ENCODE measurements at places on chromosomes 6 and 20. TPM values are rescaled to one million over a fixed set of nuclear protein-coding genes. Genes with fewer than 3 reads are reported as not detected.

Gene ZFP64
- total RNA-seq: 10.7 TPM

Gene TUBB2B
- total RNA-seq: not detected

Gene ARMH2
- 1.5 TPM for total RNA-seq

Gene PRRT1
- total RNA-seq: 0.28 TPM

GRCh38 chr6:158213925-158214674 is 46.0 kb downstream of the GTF2H5 start:
- peak; percentile 61 for DNase-seq

GRCh38 chr6:138517635-138518034 is 18.3 kb upstream of the NHSL1 start:
- DNase-seq: peak; percentile 67

DNA sequence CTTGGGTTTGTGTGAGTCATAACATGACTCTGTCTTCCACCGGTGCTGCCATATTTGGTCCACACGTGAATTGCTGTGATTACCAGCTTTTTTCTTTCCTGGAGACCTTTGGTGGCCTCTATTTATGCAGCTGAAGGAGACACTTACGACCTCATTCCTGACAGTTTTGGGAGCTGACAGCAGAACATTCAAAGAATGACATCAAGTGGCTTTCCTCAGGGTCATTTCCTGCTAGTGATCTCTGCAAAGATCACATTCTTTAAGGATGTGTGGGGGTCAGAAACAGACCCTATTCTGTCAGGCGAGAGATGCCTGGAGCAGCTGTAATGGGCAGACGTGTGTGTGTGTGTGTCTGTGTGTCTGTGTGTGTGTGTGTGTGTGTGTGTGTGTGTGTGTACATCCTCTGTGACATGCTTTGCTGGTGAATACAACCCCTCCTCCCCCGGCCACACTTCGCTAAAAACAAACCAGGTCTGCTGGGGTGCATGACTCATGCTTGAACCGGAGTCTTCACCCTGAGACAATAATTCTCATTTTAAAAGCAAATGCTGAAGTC is 115.6 kb downstream of the TMEM170B start:
- peak; percentile 61 for DNase-seq

DNA sequence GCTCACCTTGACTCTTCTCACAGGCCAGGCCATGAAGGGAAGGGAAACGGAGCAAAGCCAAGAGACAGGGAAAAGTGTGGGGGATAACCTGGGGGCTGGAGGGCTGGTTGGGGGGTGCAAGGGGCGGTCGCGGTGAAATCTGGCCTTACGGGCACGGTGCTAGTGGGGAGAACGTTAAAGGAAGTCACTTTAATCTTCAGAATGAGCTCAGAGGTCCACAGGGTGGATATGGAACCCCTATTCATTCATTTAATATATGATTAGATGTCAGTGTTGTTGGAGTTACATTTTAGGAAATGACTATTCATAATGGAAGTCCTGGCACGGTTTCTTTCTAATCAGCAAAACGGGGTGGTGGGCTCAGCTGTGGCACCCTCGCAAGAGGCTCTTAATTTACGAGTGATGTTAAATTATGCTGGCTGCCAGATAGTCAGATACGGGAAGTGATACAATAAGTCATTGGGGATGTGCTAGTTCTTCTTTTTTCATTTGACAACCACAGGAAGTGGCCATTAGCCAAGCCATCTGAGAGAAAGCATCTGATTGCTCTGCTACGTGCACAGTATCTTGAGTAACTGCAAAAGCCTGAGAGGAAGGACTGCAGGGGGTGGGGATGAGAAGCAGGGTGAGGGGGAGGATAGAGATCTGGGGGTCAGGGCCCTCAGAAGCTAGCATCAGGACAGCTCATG is 253.0 kb downstream of the QKI start:
- DNase-seq: no peak

DNA sequence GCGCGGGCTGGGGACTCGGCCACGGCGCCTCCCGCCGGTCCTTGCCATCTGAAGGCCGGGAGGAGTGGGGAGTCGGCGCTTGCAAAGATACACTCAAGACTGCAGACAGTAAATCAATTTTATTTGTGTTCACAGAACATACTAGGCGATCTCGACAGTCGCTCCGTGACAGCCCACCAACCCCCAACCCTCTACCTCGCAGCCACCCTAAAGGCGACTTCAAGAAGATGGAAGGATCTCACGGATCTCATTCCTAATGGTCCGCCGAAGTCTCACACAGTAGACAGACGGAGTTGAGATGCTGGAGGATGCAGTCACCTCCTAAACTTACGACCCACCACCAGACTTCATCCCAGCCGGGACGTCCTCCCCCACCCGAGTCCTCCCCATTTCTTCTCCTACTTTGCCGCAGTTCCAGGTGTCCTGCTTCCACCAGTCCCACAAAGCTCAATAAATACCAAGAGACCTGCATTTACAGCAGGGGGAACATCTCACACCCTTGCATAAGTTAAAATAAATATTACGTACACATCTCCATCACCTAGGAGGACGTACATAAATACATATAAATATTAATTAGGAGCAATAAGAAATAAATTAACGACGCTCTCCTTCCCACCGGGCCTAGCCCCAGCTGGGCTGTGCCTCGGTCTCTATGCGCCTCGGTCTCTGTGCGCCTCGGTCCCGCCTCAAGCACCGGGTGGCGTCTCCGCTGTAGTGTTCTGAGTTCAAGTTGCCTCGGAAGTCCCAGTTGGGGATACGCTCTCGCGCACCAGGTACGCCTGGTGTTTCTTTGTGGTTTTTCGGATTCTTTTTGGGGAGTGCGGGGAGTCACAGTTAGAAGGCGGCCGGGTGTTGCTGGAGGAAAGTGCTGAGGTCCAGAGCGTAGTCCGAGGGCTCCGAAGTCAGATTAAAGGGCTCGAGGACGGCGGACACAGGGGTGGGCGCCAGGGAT is 889 bp upstream of the FLOT1 start:
- peak; percentile 52 for DNase-seq

DNA sequence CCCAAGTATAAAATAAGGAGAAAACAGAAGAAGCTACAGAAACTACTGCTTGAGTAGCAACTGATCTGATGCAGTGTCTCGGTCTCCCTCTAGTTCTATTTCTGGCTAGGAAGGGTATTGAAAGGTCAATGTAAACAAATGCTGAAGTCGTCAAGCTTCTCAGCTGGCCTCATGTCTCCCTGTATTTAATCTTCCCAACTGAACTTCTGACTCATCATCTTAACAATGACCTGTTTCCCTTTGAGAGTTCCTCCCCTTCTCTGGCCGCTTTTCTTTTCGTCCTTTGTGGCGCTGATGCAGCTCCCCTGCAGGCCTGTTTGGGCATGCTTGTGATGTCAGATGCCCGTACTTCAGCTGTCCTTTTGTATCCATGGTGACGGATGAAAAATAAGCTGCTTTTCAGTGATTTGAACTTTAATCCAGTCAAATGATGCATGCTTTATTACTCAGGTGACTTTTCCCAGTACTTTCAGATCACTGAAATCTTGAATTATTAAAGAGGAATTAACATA is 7.8 kb upstream of the LCA5 start:
- no peak for DNase-seq

DNA sequence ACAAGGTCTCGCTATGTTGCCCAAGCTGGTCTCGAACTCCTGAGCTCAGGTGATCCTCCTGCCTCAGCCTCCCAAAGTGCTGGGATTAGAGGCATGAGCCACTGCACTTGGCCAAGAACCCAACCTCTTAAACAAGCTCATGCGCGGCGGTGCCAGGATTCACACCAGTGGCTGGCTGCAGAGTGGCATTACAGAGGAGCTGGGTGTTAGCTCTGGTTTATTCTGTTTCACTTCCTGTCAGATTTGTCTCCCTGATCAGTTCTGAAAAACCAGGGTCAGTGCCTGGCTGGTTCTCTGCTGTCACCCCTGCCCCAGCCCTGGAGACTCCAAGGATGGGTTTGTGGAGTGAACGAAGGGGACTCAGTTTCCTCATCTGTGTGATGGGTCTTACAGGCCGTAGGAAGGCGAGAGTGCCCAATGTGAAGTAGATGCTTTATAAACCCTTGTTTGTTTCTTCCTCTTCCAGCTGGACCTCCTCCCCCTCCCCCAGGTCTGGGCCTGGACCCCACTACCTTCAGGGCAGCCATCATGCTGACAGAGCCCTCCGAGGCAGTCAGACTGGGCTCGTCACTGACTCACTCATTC is 63.4 kb downstream of the UBE2V1 start:
- DNase-seq: no peak

DNA sequence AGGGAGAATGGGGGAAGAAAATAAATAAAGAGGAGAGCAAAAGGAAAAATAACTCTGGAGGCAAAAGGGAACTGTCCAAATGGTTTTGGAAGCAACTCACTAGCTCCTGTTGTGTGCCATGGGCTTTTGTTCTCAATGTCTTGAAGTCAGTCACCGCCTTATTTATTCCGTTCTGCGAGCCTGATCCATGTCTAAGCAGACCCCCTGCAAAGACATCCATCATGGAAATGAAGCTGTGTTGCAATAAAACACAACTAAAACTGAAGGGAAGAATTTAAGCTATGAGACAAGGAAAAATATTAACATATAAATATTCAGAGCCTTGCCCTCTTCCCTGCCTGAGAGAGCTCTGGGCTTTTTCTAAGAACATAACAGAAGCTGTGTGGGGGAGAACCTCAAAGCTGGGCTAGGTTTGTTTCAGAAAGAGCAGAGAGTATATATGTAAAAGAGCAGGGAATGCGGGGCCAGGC is 373.2 kb upstream of the CNR1 start:
- no peak for DNase-seq

DNA sequence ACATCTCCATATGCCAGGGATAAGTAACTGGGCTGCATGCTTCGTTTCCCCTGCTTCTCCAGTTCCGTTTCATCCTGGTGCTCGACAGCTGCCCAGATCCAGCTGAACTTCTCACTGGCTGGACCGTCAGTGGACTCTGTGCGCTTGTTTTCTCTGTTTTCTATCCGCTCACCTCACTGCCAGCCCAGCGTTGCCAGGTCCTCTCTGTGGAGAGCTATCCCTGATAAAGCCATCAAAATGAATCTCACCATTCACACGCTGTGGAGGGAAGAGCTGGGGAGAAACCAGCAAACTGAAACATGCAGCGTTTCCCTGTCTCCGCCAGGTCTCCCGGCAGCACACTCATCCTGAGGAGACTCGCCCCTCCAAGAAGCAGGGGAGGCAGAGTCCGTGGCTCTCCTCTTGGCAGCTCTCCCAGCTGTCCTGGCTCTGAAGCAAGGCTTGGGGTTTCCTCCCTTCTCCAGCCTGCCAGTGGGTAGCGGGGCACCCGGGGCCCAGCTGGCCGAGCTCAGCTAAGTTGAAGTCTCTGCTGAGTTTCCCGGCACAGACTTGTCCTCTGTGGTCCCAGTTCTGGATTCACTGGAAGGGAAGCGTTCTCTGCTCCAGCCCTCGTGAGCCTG is 160.9 kb downstream of the DTNBP1 start:
- no peak for DNase-seq

- no peak for DNase-seq
These were observed 743.3 kb downstream of the CD109 start for GRCh38 chr6:74439123-74439811.

DNA sequence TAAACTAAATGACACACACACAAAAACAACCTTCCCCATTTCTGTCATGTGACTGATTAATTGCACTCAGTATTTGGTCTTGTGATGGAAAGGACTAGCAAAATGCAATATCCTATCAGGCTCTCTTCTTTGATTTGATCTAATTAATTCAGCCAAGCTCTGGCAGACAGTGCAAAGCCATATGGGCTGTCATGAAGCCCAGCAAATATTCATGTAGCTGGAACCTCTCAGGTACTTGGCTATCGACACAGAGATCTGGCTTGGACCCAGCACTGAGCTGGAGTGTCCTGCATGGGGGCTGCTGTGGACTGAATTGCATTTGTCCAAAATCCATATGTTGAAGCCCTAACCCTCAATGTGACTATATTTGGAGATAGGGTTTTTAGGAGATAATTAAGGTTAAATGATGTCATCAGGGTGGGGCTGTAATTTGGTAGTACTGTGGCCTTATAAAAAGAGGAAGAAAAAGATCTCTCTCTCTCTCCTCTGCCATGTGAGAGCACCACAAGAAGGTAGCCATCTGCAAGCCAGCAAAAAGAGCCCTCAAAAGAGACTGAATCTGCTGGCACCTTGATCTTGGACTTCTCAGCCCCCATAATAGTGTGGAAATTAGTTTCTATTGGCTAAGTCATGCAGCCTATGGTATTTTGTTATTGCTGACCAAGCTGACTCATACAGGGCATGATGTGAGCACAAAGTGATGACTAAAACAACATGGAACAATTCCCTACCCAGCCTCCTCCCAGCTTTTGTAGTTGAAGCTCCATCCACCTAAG is 77.1 kb downstream of the STMND1 start:
- no peak for DNase-seq

DNA sequence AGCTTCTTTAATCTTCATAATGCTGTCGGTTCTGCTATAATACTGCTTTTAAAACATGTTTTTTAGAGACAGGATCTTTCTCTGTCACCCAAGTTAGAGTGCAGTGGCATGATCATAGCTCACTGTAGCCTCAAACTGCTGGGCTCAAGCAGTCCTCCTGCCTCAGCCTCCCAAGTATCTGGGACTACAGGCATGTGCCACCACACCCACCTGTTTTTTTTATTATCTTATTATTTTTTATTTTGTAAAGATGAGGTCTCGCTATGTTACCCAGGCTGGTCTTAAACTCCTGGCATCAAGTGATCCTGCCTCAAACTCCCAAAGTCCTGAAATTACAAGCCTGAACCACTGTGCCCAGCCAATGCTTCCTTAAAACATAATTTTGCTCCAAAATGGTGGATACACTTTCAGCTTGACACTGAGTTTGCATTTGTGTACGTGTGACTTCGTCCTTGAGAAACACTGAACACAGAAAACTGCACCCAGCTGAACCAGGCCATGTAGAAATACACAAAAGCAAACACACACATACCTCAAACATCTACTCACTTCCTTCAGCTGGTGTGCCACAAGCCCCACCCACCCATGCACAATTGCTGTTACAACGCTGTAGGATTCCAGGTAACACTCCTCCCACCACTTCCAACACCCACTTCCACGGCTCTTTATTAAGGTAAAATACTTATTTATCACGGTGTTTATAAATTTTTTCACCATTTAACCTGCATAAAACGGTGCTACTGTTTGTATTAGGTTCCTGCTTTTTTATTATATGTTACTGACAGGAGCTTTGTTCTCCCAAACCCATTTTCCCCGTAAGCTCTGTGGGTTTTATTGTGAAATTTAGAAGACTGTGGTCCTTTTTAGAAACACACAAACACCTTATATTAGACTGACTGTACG is 109.1 kb downstream of the TSHZ2 start:
- DNase-seq: peak; percentile 21

DNA sequence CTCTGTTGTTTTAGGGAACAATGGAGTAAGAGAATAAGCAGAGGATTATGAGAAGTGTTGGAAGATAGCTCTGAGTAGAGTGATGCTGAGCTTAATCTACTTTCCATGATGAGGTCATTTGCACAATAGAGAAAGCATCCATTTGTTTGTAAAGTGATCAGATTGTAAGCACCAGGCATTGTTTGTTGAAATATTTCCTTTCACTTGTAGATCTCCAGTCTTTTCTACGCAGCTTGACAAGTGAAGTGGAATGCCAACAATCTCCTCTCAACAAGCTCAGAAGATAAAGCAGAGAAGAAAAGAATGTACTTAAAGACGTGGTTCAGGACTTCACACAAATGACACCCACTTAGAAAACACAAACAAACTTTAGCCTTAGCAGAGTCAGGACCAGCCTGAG is 80.1 kb upstream of the MARCKS start:
- no peak for DNase-seq

- peak; percentile 60 for DNase-seq
These were observed 128.5 kb downstream of the HFE start for GRCh38 chr6:26215585-26216358.

Data from activated CD4-positive, alpha-beta memory T cell treated with anti-CD3 and anti-CD28 coated beads, Interleukin-2, amount 10 ng/mL, durations not matched to agents 7 days and 5 days (primary cell).